Bronchial smooth muscle cell (primary cell): ENCODE measurements at places on chromosomes 5 and 9. TPM values are rescaled to one million over a fixed set of nuclear protein-coding genes. Genes with fewer than 3 reads are reported as not detected.

The FOXI1 gene
- total RNA-seq: not detected in 2 replicates

The CKMT2 gene
- 1.3 and 3.6 TPM in 2 replicates for total RNA-seq

The IL9 gene
- total RNA-seq: not detected in 2 replicates

The FPGS gene
- 52.9 and 54.1 TPM in 2 replicates for total RNA-seq

The GLIPR2 gene
- 53.1 and 101 TPM in 2 replicates for total RNA-seq

The IL4 gene
- not detected in 2 replicates for total RNA-seq

The CCNO gene
- 0.17 TPM in 1 of 2 replicates, not detected in the other for total RNA-seq

The PSMB7 gene
- total RNA-seq: 329 and 345 TPM in 2 replicates

The STPG3 gene
- total RNA-seq: 0.16 TPM in 1 of 2 replicates, not detected in the other

The C9orf153 gene
- 0.09 and 0.32 TPM in 2 replicates for total RNA-seq

The SPATA6L gene
- 0.26 and 0.63 TPM in 2 replicates for total RNA-seq

The ANKRD31 gene
- total RNA-seq: 0.09 and 0.16 TPM in 2 replicates

The SOHLH1 gene
- total RNA-seq: not detected in 2 replicates

The GTF2H2 gene
- 13.8 and 17.8 TPM in 2 replicates for total RNA-seq

The TRMO gene
- 11.7 and 17.9 TPM in 2 replicates for total RNA-seq

The KCTD16 gene
- total RNA-seq: 0.26 and 0.47 TPM in 2 replicates

The PPP3R2 gene
- 0.09 TPM in 1 of 2 replicates, not detected in the other for total RNA-seq

The SLC34A3 gene
- not detected in 2 replicates for total RNA-seq

The TNC gene
- total RNA-seq: 20.2 and 81.0 TPM in 2 replicates

The ADGRD2 gene
- total RNA-seq: not detected in 2 replicates

The ALDH7A1 gene
- 52.8 and 59.6 TPM in 2 replicates for total RNA-seq

The PCDHAC1 gene
- under 0.01 and 0.09 TPM in 2 replicates for total RNA-seq

The GPX8 gene
- total RNA-seq: 62.9 and 72.0 TPM in 2 replicates

The SLC2A8 gene
- total RNA-seq: 5.8 and 8.0 TPM in 2 replicates

The CCDC152 gene
- 0.09 and 2.2 TPM in 2 replicates for total RNA-seq

The GABRA1 gene
- not detected in 2 replicates for total RNA-seq

The CACNA1B gene
- total RNA-seq: under 0.01 TPM in 2 replicates

The HRH2 gene
- total RNA-seq: under 0.01 TPM in 1 of 2 replicates, not detected in the other

The ZNF454 gene
- total RNA-seq: 2.8 and 3.0 TPM in 2 replicates
